Caco-2 (cell line): ENCODE measurements at places on chromosomes 16 and 17.

DNA sequence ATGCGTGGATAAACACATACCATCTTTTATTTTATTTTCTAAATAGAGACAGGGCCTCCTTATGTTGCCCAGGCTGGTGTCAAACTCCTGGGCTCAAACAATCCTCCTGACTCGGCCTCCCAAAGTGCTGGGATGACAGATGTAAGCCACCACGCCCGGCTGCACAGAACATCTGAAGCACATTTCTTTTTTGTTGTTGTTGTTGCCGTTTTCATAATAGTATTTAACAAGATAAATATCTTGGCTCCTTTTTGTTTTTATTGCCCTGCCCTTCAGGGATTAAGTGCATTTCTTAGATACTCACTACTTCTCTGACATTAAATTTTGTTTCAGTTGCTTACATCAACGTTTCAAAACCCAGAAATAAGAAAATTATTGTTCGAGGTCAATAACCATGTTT, 37.4 kb downstream of the ANKRD11 start:
- no peak for DNase-seq

GRCh38 chr17:39563476-39563875, 44.2 kb downstream of the NEUROD2 start:
- DNase-seq: no peak

DNA sequence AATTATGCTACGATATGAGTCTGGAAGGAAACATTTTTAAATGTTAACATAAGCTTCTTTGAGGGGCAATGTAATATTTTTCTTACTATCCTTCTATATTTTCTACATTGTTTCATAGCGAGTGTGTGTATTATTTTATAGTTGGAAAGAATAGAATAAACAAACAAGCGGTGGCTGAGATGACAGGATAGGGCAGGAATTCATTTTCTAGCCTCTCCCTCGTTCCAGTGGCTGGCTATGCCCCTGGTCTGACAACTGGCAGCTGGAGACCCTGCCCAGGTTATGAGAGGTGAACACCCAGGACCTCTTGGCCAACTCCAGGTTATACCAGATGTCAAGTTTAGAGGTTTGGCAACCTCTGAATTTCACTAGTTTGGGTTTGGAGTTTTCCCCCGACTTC, 14.5 kb upstream of the TNRC6C start:
- DNase-seq: no peak

- DNase-seq: no peak
These were observed 336.7 kb upstream of the ZFHX3 start for GRCh38 chr16:73384506-73385089.
